ENCODE measurements at places on chromosomes 1 and 21.

- no peak for DNase-seq
Observed at GRCh38 chr1:32361308-32361673, 994 bp downstream of the FAM229A start.

DNA sequence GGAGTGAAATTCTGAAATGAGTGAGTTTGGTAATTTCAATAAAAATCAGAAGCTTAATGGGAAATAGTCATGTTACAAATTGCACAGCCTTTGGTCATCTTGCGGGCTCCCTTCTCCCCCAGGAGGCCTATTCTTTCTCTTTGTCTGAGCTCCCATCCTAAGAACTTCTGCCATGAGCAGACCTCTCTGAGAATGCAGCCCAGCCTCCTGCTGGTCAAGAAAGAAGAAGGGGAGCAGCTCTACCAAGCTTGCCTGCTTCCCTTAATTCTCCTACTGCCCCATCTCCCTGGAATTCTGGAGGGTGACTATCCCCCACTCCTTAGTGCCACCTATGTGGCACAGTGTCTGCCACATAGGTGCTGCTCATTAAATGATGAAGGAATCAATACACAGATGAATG, 300.7 kb upstream of the DAB1 start:
- no peak for DNase-seq

GRCh38 chr1:1832166-1832565, 53.9 kb upstream of the NADK start:
- DNase-seq = no peak

DNA sequence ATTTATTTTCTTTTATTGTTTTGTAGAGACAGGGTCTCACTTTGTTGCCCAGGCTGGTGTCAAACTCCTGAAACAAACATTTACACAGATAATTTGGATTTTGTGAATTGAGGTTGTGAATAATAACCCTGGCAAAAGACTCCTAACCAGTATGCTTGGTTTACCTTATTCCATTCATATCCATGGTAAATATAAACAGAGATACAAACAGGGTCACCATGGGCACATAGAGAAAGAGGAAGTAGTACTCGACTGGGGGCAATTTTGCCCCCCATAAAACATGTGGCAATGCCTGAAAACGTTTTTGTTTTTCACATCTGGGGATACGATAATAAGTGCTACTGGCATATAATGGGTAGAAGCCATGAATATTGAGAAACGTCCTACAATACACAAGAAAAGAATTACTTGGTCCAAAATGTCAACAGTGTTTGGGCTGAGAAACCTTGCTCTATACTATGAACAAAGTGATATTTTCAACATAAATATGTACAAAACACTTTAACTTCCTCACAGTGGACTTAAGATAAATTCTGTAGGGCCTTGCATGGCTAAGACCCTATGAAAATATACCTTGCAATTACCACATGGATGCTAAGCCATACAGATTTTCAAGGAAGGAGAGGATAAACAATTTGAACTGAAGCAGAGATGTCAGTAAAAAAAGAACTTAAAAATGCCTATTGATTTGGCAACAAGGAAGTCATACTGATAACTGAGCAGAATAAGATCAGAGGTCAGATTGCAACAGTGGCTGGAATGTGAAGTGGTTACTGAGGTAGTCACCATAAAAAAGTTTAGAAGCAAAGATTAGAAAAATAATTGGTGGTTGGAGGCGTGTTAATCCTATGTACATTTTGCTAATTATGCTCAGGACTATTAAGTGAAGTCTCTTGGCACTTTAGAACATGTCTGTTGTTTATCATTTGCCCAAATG, 27.4 kb upstream of the ASPM start:
- peak; percentile 45 for DNase-seq

GRCh38 chr1:5939271-5940170, 52.7 kb downstream of the NPHP4 start:
- no peak for DNase-seq

- DNase-seq = peak; percentile 71
Observed at GRCh38 chr1:42940851-42941639, 17.6 kb downstream of the SLC2A1 start.

DNA sequence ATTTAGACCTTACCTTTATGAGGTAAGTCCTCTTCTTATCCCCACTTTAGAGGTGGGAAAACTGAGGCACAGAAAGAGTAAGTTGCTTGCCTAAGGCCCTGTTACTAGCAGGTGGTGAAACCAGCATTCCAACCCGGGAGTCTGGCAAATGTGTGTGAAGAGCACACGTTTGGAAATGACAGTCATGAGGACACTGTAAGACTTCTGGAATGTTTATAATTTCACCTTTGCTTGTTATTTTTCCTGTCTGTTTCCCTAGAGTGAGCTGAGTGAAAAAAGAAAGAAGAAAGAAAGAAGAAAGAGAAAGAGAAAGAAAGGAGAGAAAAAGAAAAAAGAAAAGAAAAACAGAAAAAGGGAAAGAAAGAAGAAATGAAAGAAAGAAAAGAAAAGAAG, 21.2 kb upstream of the LGALS8 start:
- DNase-seq = no peak

DNA sequence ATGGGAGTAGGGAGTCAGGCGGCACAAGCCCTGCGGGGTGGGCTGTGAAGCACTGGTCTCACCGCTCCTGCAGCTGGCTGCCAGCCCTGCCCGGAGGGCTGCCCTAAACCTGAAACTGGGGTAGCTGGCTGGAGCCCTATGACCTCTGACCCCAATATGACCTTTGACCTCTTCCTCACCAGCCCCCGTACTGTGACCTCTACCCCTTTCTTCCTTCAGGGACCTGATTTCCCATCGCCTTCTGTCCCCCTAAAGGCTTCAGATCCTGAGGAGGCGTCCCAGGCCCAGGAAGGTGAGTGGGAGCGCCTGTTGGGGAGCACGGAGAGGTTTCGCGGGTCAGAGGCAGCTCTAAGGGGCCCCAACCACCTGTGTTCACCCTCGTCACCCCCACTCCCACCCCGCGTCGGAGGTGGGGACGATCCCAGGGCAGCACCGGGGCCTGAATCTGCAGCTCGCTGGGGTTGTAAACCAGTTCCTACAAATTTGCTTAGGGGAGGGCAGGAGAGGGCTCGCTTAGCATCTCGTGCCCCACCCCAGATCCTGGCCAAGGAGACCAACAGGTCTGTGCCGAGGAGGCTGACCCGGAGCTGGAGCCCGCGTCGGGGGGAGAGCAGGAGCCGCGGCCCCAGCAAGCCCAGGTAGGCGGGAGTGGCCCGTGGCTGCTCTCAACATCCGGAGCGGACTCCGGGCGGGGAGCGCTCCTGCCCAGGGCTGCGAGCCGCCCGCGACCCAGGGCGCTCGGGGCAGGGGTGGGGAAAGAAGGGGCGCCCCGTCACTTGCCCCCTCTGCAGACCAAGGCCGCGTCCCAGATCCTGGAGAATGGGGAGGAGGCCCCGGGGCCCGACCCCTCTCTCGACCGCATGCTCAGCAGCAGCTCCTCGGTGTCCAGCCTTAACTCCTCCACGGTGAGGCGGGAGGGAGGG, 7.3 kb downstream of the SYTL1 start:
- no peak for DNase-seq

DNA sequence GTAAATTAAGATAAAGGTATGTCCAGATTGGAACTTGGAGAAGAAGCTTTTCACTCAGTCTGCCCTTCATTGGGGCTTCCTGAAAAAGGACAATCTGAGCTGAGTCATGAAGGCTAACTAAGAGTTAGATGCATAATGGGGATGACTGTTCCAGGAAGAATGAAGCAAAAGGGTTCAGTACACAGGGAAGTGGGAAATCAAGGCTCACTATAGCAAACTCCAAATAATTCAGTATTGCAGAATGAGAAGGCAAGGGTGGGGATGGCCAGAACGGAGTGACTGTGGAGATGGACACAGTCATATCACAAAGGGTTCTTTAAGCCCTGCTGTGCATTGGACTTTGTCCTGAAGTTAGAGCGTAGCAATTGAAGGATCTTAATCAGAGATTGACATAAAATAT, 158.3 kb downstream of the FGGY start:
- peak; percentile 73 for DNase-seq

- no peak for DNase-seq
Observed at GRCh38 chr1:243457363-243457982, 201.6 kb downstream of the SDCCAG8 start.

DNA sequence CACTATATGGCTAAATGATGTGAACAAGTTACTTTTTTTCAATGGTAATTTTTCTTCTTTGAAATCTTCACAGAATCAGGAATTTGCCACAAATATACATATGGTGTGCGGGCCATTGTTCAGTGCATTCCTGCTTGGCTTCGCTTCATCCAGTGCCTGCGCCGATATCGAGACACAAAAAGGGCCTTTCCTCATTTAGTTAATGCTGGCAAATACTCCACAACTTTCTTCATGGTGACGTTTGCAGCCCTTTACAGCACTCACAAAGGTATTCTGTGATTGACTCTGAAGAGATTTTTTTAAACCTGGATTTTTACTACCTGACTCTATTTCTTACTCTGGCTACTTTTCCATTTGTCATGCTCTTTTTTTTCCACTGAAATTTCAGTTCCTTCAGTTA, 76.2 kb upstream of the KIAA1614 start:
- DNase-seq = no peak

Measured in inflammatory macrophage treated with lipopolysaccharide for 4 hours (primary cell).